NCI-H524 (cell line): ENCODE measurements at places on chromosomes 2 and 18.
A peak's percentile ranks its signal among the peaks of the same experiment; 100 is the strongest.

DNA sequence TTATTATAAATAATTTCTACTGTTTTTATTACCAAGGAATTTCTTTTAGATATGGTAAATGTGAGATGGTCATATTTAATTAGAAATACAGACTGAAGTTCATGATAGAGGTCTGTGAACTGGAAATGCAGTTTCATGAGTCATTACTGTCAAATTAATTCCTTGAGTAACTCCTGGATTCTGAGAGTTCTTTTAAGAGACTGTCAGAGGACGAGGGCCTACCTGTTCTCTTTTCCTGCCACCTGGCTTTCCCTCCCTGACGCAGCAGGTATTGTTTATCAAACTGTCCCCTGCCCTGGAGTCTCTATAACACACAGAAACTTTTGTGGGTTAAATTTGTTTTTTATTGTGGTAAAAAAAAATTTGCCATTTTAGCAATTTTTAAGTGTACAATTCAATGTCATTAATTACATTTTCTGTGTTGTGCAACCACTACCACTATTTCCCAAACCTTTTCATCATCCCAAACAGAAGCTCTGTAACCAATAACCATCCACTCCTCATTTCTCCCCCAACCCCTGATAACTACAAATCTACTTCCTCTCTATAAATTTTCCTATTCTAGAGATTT lies 142.6 kb downstream of the DIS3L2 start:
- no peak for DNase-seq

DNA sequence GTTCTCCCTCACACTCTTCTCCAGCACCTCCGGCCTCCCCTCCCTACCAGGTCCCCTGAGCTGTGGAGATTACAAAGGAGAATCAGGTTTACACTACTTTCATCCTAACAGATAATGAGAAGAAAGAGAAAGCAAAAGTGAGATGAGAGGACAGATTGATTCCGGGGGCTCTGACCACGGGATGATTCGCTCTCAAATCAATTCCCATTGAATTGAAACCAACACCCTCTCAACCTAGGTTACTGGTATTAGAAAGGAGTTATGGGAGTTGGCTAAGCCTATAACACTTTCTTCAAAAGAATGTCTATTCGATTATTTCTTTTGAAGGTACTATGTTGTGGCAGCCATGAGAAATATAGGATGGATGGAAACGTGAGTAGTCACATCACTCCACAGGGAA lies 386.2 kb upstream of the TNP1 start:
- no peak for DNase-seq

DNA sequence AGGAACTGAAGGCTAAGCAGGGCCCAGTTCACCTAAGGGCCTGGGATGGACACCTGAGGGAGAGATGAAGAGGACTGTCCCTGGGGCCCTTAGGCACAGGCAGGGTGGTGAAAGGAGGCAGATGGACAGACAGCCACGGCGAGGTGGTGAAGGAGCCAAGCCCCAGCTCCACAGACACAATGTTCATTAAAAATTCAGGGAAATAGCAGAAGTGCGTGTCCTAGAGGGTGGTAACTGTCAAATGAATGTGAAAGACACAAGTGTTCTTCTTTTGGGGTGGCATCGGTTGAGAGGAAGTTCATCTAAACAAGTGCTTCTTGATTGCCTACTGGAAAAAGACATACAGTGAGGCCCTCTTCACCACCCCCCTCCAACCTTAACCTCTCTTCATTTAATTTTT lies 76.2 kb upstream of the SIX2 start:
- no peak for DNase-seq

- DNase-seq = no peak
These were observed 19.4 kb downstream of the COA5 start for GRCh38 chr2:98588880-98589431.

- DNase-seq = no peak
These were observed 44.0 kb downstream of the KLF7 start for GRCh38 chr2:207121784-207122183.

GRCh38 chr2:38652431-38653273 lies 13.3 kb upstream of the GALM start:
- no peak for DNase-seq

DNA sequence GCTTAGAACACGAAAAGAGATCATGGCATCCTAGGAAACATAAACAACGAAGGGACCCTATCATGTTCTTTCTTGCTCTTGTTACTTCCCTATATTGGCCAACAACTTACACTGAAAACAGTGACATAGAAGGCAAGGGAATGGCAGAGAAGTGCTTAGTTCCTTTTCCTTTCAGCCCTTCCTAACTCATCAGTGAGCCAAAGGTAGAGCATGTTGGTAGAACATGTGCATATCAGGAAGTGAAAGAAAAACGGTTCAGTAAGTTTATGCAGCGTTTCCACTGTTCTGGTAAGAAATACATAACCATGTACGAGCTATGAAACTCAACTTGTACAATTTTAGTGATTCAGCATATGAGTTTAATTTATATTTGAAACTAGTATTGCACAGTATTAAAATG lies 21.7 kb downstream of the AKAIN1 start:
- no peak for DNase-seq

DNA sequence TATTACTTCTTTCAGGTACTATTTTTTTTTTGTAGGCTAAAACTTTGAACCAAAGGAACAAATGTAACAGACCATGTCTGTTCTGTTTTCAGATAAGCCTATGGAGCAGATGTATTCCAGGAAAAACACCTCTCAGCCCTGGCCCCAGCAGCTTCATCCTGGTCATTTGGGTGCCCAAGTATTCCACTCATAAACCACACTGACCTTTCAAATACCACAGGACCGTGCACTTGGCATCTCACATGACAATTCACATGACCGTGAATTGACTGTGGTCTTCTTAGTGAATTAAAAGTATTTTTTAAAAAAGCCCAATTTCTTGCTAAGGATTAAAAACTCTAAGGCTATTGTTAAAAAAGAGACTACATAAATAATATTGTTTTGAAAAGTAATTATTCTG lies 50.2 kb downstream of the SMIM21 start:
- DNase-seq = no peak

GRCh38 chr18:11991021-11991795 lies 9.9 kb downstream of the IMPA2 start:
- no peak for DNase-seq

GRCh38 chr18:42429196-42429595 lies 474.2 kb downstream of the PIK3C3 start:
- no peak for DNase-seq

DNA sequence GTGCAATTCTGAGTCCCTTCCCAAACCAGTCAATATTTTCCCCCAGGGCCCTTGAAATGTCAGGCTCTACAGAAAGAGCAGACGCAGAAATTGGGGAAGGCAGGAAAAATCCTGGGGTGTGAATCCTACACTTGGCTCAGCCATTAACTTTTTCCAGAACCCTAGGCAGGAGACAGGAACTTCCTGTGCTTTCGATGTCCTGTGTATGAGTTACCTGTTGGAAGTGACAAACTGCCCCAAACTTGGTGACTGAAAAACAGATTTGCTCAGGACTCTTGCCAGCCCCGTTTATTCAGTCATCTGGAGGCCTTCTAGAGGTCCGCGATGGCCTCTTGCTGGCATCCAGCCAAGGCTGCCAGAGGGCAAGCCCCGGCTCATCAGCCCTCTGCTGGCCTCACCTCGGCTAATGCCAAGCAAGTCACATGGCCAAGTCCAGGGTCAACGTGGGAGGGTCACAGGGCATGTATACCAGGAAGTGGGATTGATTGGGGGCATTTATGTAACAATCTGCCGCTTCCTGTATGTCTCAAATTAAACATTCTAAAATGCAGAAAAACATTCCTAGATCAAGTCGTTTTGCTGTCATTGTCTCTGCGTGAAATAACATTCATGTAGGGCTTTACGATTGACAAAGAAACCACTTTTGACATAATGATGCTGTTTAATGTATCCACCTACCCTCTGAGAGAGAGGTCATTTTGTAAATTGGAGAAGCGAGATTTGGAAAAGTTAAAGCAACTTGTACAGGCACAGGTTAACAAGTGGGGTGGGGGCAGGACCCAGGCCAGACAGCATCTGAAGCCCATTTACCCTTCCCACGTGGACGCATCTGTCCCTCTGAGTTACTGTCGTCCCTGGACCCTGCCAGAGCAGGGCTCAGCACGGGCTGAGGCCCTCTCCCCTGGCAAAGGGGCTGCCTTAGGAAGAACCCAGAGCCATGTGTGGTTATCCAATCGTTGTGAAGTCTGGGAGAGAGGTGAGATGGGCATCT lies 179.4 kb downstream of the INHBB start:
- no peak for DNase-seq

GRCh38 chr2:120464448-120464931 lies 118.6 kb downstream of the INHBB start:
- no peak for DNase-seq

DNA sequence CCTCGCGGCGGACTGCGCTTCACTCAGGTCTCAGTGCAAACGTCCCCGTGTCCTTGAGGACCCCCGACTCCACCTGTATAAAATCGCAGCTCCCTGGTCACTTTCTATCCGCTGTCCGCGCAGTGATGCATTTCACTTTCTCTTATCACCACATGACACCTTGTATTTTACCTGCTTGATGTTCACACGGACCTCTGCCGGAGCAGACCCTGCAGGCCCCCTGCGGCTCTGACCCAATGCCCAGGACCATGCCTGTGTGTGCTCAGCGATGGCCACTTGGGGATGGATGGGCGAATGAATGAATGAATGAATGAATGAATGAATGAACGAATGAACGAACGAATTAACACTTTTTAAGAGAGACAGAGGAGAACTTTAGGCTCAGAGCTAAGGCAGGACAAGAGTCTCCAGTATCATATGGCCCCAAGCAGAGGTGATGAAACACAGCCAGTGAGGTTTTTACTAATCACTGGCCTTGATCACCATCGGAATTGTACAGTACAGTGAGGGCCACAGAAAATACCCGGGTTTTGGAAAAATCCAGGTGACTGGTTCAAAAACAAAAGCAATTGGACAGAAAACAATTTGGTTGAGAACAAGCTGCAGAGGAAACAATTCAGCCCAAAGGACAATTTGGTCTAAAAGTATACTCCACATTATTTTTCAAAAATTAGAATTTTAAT lies 12.3 kb downstream of the ASPRV1 start:
- no peak for DNase-seq

GRCh38 chr18:58226429-58226828 lies 182.4 kb downstream of the NEDD4L start:
- no peak for DNase-seq

GRCh38 chr2:104876606-104877570 lies 23.0 kb downstream of the POU3F3 start:
- DNase-seq = no peak

GRCh38 chr2:62306751-62307468 lies 111.0 kb downstream of the B3GNT2 start:
- peak; percentile 77 for DNase-seq

DNA sequence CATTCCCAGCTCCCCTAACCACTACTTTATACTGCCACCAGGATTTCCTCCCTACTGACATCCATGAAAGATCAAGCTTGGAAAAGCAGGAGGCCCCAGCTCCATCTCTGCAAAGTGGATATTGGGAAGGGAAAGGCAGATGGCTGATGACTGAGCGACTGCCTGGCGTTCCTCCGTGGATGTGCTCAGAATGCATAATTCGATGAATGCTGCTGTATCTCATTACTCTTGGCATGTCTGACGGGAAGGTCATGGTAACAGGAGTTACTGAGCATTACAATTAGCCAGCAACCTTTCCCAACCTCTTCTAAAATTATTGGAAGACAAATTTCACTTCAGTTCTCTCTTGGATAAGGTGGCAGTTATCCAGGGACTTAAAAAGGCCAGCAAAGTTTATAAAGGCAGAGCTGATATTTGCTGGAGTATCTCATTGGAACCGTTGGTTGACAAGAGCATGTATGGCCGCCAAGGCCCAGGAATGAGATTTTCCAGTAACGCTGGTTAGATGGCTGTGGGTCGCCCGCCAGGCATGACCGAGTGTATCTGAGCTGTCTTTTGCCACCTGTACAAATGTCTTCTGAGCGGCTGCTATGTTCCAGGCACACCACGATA lies 34.5 kb downstream of the KCNE4 start:
- DNase-seq = no peak

DNA sequence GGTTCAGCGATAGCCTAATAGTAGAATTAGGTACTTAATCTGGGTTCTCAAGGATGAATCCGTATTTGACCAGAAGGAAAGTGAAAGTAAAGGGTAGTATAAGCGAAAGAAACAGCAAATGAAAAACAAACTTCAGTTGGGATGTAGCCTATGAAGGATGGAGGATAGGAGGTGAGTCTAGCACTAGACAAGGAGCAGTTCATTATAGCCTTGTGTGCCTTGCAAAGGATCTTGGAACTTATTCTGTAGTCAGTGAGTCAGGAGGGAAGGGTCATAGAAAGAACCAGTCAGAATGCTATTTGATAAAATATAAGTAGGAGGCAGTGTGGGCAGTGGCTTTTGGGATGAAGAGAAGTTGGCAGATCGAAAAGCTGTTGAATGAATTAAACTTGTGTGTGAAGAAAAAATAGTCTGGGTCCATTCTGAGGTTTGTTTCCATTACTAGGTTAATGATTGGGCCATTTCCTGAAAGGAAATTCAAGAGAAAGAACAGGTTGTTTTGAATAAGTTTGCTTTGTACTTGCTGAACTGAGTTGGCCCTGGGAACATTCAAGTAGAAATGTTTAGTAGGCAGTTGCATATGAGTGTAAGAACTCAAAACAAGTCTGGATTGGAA lies 48.5 kb downstream of the ANKRD12 start:
- no peak for DNase-seq

- peak; percentile 57 for DNase-seq
These were observed 1208.4 kb downstream of the DPP10 start for GRCh38 chr2:115650827-115651226.

DNA sequence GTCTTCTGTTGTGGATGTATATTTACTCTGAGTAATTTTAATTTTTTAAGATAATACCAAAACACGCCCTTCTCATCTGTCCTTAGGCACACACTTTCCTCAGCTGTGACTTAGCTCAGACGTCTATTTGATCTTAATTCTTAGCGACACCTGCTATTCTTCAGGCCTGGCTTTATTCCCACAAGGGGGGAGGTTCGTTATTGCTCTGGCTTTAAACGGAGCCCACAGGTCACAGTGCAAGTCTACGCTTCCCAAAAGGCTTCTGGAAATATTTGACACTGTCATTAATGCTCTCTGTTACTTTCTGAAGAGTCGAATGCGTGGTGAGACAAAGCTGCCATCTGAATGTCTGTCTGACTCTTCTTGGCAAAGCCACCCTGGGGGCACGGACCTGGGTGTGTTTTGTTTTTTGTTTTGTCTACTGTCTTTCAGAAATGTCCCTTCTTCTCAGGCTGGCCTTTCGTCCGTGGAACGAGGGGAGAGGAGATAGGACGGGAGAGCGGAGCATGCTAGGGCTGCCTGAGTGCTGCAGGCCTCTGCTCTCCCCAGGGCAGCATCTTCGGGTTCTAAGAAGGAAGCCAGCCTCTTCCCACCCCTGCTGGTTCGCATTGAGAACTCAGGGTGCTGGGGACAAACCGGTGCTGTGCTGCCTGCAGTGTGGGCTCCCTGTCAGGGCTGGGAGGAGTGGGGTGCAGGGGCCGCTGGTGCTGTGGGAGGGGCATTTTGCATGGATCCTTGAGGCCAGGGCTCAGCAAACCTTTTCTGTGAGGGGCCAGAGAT lies 61.9 kb downstream of the ASAP2 start:
- DNase-seq = no peak

GRCh38 chr2:227430639-227431038 lies 41.3 kb upstream of the AGFG1 start:
- no peak for DNase-seq
